ENCODE measurements at places on chromosomes 12 and 14.

GRCh38 chr14:33219957-33220356 is 281.3 kb downstream of the NPAS3 start:
- DNase-seq: no peak

DNA sequence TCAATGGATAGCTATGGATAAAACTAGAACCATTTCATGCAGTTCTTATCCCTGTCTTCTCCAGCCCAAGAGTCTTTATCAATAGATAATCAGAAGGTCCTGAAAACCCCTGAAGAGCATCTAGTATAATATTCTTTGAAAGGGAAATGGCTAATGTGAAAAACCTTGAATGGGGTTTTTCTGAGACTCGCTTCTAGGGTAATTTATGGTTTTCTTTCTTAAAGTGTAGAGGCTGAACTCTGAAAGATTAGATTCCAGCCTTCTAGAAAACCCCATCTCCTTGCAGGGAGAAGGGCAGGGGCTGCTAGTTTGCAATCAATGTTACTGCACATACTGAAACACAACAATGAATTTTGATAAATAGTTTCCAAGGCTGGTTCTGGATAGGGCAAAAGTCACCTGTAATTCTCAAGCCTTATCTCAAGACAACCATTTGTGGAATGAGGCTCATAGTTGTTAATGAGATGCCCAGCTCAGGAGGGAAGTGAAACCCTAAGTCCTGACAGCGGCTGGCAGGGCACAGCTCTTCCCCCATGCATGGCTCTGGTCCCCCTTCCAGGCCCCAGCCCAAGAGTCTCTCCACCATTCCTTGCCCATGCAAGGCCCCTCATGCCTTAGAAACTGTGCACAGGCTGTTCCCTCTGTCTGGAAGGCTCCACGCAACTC is 33.7 kb upstream of the PYGL start:
- no peak for DNase-seq

DNA sequence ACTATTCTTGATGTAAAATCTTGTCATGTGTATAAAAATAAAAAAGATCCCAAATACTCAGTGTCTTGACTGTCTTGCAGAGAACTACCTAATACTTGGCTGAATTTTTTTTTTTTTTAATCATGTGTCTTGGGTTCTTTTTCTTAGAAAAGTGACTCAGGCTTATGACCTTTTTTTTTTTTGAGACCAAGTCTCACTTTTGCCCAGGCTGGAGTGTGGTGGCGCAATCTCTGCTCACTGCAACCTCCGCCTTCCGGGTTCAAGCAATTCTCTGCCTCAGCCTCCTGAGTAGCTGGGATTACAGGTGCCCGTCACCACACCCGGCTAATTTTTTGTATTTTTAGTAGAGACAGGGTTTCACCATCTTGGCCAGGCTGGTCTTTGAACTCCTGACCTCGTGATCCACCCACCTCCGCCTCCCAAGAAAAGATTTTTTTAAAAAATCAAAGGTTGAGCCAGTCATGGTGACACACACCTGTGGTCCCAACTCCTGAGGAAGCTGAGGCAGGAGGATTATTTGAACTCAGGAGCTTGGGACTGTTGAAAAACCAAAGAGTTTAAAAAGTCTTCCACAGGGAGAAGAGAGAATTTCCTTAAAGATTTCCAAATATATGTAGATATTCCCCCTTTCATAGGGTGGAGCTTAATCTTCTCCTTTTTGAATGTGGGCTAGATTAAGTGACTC is 17.7 kb upstream of the TDG start:
- DNase-seq: no peak

DNA sequence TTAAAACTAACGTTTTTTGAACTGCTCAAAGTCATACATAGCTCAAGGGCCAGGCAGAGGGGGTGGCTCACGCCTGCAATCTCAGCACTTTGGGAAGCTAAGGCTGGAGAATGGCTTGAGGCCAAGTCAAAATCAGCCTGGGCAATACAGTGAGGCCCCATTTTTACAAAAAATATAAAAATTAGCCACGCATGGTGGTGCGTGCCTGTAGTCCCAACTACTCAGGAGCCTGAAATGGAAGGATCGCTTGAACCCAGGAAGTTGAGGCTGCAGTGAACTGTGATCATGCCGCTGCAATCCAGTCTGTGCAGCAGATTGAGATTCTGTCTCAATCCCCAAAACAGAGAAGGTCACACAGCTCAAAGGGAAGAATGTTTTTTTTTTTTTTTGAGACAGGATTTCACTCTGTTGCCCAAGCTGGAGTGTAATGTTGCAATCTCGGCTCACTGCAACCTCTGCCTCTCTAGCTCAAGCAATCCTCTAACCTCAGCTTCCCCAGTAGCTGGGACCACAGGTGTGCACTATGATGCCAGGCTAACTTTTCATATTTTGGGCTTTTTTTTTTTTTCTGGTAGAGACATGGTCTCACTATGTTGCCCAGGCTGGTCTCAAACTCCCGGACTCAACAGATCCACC is 2.9 kb downstream of the RBM23 start:
- DNase-seq: peak; percentile 29

DNA sequence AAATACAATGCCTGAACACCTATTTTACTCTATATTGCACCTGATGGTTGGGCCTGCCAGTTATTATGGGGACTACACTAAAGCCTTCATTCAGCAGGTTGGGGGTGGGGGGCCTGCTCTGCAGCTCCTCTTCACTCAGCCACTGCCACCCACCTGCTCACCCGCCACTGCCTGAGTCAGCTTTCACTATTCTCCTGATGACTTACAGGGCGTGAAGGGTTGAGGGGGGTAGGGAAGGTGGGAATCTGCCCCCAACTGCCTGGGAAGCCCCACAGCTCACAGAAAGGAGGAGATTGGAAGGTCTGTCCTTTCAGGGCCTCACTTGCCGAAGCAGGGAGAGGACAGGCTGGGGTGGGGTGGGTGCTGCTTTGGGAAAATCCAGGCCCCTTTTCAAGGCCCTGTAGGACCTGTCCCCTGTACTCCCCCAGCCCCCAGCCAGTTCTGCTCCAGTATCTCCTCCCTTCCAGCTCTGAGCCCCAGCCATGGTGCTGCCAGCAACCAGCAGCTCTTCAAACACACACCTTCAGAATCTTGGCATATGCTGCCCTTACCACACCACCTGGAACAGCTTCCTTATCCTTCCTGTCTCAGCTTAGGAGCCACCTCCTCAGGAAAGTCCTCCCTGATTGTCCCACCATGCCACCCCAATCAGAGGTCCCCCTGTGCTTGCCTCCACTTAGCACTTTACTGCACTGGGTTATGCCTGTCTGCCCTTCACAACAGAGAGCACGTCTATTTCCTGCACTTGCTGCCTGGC is 33.1 kb downstream of the IRF2BPL start:
- no peak for DNase-seq

DNA sequence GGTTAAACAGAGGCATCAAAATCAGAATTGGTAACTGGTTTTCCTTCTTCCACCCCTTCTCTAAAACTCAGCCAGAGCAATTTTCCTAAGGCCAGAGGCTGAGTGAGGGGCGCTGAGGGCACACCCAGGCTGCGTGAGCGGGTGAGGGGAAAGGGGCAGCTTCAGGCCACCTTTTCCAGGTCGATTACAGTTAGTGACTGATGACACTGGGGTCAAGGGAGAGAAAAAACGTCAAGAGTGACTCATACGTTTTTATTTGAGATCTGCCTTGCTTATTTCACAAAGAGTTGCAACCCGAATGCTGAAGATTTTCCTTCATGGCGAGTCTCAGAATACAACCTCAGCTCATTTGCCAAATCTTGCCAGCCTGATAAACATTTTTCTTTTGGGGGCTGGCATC is 46.7 kb upstream of the EVL start:
- no peak for DNase-seq

GRCh38 chr12:13942826-13943225 is 38.6 kb downstream of the GRIN2B start:
- no peak for DNase-seq

GRCh38 chr12:110310763-110311162 is 29.7 kb downstream of the ATP2A2 start:
- DNase-seq: peak; percentile 41

- DNase-seq: no peak
Measured at GRCh38 chr12:124082012-124082411, 109.0 kb downstream of the ZNF664 start.

DNA sequence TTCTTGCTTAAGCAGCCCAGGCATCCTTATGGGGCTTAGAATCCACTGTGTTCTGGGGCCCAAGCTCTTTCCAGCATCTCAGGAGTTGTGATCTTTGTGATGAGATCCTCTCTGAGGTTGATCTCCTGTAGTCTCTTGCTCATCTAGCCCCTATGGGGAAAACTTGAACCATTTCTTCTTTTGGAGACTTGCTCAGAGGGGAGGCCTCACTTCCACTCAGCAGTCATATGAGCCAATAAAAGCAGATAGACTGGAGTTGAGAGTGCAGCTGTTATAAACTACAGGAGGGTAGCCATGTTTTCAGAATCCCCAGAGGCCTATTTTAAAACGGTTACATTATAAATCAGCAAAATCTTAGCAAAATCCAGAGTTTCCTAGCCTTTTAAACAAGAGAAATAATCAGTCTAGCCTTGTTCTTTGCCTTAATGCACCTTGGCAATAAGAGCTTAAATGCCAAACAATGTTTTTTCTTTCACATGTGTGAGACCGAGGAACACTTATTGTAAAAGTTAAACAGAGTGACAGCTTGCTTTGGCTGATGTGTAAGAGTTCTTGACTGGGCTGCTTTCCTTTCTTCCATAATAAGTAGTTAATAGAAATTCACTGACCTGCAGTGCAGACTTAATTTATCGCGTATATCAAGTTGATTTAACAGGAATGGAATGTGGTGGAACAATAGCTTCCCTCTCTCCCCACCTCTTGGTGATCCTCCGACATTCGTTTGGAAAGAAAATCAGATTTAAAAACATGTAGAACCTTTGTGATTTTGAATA is 168.3 kb downstream of the NEDD1 start:
- DNase-seq: peak; percentile 32

DNA sequence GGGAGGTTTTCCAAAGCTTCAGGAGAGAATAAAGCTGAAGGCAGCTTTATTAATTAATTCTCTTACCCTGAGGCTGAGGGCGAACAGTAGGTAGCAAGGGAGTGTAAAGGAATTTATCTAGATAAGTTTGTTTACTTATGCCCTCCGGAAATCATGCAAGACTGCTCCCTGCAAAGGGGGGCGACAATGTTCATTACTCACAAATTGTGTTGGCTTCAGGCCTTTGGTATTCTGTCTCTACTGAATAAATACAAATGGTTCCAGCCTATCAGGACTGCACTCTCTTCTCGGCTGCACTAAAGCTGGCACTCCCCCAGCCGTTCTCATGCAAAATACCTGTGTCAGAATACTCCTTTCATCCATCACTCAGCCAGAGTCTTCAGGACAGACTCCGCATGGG is 120.8 kb downstream of the PPHLN1 start:
- no peak for DNase-seq

GRCh38 chr12:1291601-1292332 is 300.7 kb downstream of the ERC1 start:
- DNase-seq: no peak

GRCh38 chr12:10235761-10236631 is 23.3 kb downstream of the GABARAPL1 start:
- DNase-seq: peak; percentile 43

DNA sequence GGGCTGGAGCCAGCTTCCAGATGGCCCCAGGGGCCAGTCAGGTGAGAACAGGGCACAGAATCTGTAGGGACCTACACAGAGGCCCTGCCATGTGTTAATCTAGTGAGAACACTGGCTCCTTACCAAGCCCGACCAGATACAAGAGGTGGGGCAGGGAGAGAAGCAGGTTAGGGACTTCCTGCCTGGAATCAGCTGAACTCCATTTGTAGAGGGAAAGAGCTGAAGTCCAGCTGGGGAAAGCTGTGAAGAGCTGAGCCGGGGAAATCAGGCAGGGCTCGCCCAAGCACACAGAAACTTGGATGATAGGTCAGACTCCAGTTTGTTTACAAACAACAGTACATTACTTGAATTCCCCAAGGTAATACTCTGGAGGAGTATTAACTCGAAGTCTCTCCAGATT is 46.7 kb downstream of the PTGER2 start:
- DNase-seq: no peak

DNA sequence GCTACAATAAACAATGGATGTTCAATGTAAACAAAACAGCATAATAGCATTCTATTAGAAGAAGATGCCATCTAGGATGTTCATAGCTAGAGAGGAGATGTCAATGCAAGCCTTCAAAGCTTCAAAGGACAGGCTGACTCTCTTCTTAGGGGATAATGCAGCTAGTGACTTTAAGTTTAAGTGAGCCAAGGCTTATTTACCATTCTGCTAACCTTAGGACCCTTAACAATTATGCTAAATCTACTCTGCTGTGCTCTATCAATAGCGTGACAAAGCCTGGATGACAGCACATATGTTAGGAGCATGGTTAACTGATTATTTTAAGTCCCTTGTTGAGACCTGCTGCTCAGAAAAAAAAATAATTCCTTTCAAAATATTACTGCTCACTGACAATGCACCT is 106.0 kb upstream of the SSTR1 start:
- DNase-seq: no peak

DNA sequence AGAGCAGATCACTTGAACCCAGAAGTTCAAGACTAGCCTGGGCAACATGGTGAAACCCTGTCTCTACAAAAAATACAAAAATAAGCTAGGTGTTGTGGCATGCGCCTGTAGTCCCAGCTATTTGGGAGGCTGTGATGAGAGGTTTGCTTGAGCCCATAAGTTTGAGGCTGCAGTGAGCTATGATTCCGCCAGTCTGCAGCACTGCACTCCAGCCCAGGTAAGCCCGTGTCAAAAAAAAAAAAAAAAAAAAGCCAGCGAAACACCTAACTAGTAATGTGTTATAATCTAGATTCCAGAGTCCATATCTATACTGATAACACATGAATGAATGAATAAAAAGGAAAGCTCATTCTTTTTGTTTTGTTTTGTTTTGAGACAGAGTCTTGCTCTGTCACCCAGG is 18.5 kb upstream of the SLC25A3 start:
- no peak for DNase-seq

GRCh38 chr12:124488520-124488919 is 78.9 kb downstream of the NCOR2 start:
- no peak for DNase-seq

DNA sequence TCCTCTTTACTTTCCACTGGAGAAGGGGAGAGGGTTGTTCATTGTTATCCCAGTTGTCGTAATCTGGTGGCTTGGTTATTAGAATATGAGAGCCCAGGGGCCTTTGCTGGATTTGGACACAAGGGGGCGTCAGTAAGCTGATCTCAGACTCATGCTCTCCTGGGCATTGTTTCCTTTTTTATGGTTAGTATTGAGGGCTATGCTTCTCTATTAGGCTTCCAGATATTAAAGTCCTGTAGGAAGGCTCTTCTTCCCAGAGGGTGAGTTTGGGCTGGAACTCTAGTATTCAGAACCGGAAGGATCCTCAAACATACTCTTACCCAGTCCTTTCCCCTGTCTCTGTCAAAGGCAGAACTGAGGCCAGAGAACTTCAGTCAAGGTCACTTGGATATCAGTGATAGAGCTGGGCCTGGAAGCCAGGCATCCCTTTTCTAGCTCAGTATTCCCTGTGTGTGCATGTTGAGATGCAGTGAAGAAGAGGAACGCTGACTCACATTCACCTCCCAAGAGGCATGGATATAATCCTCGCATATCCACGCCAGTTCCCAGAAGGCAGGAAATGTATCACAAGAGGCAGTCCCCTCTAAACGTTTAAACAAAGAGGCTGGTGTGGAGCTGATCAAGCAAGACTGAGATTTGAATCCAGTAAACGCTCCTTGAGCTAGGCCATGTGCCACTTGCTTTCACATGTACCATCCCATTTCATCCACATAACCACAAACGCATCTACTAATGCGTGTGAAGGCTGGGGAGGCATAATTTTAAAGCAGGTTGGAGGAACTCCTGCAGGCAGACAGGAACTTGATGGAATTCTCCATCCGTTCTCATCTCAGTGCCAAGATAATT is 41.6 kb downstream of the UBE3B start:
- peak; percentile 62 for DNase-seq

Data from epithelial cell of esophagus (primary cell).